ENCODE measurements at places on chromosomes 5 and 9.

- DNase-seq: no peak
Observed at GRCh38 chr5:148932355-148932935, 106.0 kb downstream of the ADRB2 start.

GRCh38 chr9:133645021-133645765 is 9.0 kb downstream of the DBH start:
- DNase-seq: no peak

GRCh38 chr9:117723986-117724625 is 19.9 kb downstream of the TLR4 start:
- no peak for DNase-seq

GRCh38 chr9:84748112-84748511 is 78.6 kb downstream of the NTRK2 start:
- no peak for DNase-seq

DNA sequence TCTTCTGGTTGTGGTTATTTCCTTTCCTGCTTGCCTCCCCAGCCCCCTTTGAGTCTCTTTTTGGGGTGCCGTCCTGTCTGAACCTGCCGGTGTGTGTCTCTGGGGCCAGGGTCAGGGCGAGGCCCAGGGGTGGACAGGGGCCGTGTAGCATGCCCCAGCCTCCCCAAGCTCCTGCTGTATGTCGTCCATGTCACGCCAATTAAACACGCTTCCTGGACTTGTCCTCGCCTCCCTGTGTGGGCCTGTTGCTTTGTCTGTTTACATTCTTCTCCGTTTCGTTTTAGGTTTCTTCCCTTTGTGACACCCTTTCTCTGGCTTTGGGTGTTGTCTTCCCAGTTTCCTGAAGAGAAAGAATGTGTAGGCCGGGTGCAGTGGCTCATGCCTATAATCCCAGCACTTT is 28.5 kb upstream of the HMCN2 start:
- DNase-seq: no peak

DNA sequence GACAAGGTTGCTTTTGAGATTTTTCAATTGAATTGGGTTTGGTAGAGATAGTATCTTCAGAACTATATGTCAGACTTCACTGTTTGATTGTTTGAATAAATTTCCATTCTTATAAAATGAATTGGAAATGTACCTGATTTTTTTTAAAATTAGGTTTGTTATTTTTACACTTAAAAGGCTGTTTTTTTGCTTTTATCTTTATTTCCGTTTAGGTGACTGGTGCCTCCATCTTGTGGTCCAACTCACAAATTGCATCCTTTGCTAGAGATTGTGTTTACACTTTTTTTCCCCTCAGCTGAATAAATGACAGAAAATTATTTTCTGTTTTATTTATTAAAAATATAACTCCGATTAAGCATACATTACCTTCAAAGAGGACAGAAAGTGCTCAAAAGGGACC is 15.6 kb downstream of the NDUFAF2 start:
- DNase-seq: no peak

- DNase-seq: peak; percentile 58
Observed at GRCh38 chr9:122122903-122123632, 30.0 kb upstream of the TTLL11 start.

DNA sequence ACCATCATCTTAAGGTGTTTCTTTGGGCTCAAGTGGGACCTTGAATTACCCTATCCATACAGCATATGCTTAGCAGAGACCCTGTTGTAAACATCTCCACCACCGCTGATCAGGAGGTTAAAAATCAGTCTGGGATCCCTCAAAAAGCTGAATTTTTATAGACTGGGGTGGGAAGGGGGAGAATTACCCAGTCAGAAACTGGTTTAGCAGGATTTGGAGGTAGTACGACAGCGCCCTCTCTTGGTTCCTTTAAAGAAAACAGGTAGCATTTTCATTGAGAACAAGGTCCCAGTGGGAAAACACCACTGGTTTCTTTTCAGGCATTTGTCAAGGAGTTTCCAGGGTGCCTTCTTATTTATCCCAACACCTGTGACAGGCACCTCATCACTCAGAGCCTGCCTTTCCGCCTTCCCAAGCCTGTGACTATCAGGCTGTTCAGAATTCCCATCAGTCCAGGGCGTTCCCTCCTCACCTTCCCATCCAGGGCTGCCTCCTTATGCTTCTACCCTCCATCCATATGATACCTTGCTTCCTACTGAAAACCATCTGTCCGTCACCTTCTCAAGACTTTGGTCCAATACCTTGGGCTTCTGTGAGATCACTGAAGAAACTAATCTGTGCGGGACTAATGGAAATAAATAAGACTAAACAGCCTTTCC is 203.8 kb upstream of the RAI14 start:
- peak; percentile 39 for DNase-seq

GRCh38 chr5:149297340-149298025 is 25.8 kb downstream of the AFAP1L1 start:
- no peak for DNase-seq

- DNase-seq: no peak
Observed at GRCh38 chr9:86754581-86755560, 192.4 kb downstream of the GAS1 start.

DNA sequence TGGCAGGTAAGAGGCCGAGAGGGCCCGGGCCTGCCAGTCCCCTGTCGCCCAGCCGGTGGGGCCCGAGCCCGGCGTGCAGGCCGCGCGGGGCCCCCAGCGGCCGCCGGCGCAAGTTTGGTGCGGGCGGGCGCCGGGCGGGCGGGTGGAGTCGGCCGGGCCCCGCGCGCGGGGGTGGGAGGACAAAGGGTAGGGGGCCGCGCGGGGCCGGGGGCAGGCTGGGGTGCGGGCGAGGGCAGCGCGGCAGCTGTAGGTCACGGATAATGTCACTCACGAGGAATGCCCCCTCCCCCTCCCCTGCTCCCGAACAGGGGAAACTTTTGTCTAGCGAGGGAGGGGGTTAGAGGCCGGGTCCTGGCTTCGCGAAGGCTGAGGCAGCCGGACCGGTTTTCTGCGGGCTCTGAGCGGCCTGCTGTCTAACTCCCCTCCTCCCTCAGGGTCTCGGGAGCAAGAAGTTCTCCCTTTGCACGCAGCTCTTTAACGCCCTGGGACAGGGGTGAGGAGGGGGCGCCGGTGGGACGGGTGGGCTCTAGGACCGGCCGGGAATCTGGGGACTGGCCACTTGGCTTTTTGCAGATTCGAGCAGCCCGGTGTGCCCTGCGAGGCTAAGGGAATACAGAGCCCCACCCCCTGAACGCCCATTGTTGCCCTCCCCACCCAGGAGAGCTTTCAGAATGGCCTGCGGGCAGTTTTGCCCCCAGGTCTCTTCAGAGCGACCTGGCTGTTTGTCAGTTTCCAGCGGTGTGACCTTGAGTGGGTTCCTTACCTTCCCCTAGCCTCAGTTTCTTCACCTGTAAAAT is 21.3 kb upstream of the NDST1 start:
- no peak for DNase-seq

- DNase-seq: no peak
Observed at GRCh38 chr9:134633362-134634142, 8.1 kb upstream of the COL5A1 start.

GRCh38 chr5:96054311-96055030 is 92.8 kb upstream of the ELL2 start:
- no peak for DNase-seq

DNA sequence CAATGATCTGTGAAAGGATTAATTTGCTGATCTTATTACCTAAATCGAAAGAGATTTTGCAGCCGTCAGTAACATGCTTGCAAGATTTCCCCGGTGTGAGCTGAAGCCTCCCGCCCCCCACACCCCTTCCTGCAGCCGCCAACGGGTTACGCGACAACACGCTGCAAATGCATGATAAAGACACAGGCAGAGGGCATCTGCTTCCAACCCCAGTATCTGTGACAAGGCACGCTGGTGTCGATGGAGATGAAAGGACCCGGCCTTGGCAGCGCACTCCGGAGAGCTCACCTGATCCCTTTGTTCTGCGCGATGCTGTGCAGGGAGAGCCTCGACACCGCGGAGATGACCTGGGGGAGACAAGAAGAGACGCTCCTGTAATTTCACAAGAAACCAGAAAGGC is 122.9 kb upstream of the SARDH start:
- no peak for DNase-seq

All from NCI-H446 (cell line).